ENCODE measurements at places on chromosomes 11 and 22. TPM values are rescaled to one million over a fixed set of nuclear protein-coding genes. Genes with fewer than 3 reads are reported as not detected.

Gene VSIG2
- 1.1 TPM for total RNA-seq

DNA sequence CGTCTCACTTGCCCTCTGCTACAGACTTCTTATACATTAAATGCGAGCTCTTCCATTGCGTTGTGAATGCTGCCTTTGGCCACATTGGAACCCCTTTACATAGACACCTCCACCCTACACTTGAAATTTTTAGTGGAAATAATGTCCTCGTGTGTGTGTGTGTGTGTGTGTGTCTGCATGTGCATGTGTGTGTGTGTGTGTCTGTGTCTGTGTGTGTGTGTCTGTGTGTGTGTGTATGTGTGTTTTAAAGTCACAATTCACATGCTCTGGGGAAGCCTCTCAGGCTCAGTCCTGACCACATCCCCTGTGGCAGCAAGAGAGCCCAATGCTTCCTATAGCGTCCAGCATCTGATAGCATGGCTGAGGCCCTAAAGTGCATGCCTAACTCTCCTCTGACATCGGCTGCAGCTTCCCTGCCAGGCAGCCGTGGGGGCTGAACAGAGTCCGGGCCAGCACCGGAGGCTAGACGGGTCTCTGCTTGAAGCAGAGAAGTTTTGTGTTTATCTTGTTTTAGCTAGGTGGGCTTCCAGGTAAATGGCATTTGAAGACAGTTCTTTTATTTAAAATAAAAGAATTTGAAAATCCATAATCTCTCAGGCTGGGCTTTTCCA lies 64.5 kb upstream of the EMID1 start:
- DNase-seq, result no peak

Gene FAT3
- total RNA-seq, result 3.0 TPM

- DNase-seq, result no peak
Measured at GRCh38 chr22:28630177-28630574, 49.5 kb downstream of the TTC28 start.

Gene KRTAP5-10
- not detected for total RNA-seq
